ENCODE measurements at places on chromosomes 6 and 20.

- no peak for DNase-seq
Observed at GRCh38 chr20:39800111-39800510, 838.0 kb downstream of the DHX35 start.

- no peak for DNase-seq
Observed at GRCh38 chr6:43740321-43740960, 29.6 kb upstream of the VEGFA start.

GRCh38 chr20:48667889-48668413 is 159.8 kb downstream of the PREX1 start:
- DNase-seq, result no peak

DNA sequence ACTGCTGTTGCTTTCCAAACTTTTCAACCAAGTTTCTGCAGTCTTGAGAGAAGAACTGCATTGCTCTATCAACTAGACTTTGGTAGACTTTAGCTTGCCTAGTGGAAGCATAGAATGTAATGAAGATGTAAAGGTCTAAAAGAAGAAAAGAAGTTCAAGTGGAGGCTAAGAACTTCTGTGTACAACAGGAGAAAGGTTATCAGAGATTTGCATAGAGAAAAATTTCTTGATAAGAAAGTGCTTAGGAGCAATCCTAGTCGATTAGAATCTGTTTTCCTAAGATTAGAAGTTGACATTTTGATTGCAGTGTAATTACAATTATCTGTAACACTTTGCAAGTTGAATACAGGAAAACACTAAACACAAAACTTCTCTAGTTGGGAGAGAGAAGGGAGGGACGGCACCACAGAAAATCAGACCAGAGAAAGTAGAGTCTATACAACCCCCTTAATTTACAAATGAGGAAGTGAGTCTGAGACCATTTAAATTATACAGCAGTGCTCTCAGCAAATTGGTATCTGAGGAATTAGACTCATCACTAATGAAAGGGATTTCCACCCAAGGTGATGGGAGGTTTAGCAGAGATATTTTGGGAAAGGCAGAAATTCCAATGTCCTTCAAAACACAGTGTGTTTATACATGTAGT is 194.3 kb upstream of the MARCKS start:
- DNase-seq, result no peak

GRCh38 chr6:135141728-135142127 is 39.4 kb upstream of the MYB start:
- DNase-seq, result no peak

DNA sequence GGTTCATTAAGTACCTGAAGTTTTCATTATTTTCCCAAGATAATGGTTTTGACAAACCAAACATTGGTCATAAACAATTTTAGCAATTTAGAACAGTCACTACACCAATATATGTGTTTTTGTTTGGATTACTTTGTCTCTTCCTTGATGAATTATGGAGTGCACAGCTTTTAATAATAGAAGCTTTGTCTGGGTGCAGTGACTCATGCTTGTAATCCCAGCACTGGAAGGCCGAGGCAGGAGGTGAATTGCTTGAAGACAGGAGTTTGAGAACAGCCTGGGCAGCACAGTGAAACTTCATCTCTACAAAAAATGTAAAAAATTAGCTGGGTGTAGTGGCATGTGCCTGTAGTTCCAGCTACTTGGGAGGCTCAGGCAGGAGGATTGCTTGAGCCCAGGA is 89.4 kb upstream of the ANKEF1 start:
- DNase-seq, result no peak

GRCh38 chr20:37901654-37902503 is 1.0 kb upstream of the VSTM2L start:
- DNase-seq, result no peak

DNA sequence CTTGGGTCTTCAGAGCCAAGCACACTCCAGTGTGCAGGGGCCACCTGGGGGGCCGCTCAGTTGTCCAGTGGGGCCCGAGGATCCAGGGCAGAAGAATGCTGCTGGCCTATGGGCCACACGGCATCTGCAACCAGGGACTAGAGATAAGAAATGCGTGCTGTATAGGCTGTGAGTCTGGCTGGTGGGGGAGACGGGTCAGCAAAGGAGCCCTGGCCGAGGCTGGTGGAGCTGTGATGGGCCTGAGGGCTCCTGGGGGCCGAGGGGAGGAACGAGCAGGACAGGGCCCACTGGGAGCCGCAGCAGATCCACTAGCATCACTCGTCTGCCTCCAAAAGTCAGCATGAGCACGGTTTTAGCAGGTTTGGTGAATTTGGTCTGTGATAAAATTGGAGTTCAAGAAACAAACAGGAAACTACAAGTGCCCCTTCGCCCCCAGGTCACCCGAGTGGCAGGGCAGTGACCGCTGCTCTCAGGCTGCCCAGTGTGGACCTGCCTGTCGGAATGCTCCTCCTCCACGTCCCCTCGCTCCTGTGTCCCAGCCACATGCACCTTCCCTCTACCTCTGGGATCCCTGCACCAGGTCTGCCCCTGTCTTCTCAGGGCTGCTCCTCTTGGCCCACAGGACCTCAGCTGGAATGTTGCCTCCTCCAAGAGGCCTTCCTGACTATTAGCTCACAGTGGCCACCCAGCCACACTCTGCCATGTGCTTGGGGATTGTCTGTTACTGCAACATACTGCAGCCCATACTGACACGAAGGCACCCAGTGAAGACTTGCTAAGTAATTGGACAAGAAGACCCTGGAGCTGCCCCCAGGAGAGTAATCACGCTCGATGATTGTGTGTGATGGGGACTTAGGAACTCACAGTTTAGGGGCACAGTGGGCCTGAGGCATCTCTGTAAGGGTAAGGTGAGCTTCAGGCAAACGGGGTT is 10.9 kb downstream of the ACSS1 start:
- no peak for DNase-seq

DNA sequence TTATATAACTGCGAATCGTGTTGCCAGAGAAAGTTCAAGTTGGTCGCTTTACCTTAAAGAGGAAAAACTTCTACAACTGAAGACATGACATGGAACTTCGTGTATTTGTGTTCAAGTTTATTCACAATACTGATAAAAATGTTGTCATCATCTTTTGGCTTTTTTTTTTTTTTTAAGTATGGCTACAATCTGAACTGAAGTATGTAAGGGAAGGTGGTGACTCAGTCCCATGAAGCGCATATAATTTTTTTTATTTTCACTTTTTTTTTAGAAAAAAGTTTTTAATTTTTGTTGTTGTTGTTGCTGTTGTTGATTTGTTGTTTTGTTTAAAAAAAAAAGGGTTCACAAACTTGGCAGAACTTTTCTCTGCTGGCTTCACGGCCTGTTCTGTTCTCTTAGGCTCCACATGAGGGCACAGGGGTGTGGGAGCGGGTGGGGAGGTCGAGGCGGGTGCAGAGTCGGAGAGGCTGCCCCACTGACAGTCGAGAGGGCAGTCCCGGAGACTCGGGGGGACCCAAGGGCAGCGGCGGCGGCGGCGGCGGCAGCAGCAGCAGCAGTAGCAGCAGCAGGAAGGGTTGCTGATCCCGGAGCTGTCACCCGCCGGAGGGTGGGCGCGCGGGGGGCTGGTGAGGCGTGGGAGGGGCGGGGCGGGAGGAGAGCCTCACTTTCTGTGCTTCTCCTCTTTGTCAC is 17.0 kb downstream of the TFAP2A start:
- DNase-seq, result no peak

- no peak for DNase-seq
Observed at GRCh38 chr6:113047932-113048331, 700.8 kb downstream of the RFPL4B start.

DNA sequence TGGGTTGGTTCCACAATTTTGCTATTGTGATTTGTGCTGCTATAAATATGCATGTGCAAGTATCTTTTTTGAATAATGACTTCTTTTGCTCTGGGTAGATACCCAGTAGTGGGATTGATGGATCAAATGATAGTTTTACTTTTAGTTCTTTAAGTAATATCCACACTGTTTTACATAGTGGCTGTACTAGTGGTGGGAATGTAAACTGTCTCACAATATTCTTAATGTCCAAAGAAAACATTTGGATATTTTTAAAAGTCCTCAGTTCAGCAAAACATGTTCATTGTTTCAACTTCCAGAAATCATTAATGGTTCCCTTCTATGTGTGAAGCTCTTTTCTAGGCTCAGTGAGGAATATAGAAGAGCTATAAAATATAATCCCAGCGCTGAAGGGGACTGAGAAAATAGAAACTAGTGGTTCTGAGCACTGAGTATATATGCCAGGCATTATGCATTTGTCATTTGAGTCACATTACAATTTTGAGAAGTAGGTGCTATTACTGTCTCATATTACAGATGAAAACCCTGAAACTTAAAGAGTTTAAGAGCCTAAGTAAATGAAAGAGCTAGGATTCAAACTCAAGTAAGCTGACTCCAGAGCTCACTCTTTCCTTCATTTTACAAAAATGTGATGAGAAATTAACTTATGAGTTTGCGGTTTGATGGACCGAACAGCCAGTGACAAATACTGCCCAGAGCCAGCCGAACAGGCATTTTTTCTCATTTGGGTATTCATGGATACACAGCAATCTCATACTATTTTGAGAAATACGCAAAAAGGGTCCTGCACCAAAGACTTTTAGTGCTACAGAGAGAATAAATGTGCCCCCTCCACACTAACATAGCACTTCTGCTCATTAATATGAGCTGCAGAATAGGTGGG is 250.1 kb downstream of the TBX18 start:
- DNase-seq, result no peak

- peak; percentile 1 for DNase-seq
Observed at GRCh38 chr6:112780498-112781096, 433.5 kb downstream of the RFPL4B start.

GRCh38 chr6:3857468-3858456 is 8.6 kb downstream of the FAM50B start:
- DNase-seq, result no peak

DNA sequence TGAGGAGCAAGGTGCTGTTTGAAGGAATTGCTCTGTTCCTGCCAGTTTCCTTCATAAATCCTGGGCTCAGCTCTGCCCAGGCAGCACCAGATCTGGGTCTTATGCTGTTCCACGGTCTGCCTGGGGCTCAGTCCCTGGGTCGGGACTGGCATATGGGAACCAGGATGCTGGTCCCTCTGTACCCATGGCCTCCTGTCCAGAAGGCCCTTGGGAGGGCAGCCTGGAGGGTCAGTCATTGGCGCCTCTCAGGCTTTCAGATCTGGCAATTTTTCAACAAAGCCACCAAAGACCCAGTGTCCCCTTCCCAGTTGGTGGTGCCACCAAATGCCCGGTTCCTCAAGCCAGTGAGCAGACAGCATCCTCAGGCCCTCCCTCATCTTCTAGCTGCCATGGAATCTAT is 232.7 kb upstream of the SULF2 start:
- no peak for DNase-seq

DNA sequence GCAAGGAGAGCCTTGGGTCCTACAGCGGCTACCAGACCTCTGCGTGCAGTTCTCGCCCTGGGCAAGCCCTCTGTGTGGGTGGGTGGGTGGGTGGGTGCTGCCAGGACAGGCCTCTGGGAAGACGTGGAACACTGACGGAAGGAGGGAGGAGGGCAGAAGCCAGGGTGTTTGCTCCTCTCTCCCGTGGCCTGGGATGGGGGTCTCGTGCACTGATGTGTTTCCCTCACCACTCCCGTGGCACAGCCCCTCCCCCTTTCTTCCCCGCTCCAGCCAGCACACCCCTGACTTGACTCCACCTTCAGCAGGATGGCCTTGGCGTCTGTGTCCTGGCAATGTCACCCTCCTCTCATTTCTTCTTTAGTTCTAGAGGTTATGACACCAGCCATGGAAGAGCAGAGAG is 130.0 kb downstream of the CDH26 start:
- no peak for DNase-seq

DNA sequence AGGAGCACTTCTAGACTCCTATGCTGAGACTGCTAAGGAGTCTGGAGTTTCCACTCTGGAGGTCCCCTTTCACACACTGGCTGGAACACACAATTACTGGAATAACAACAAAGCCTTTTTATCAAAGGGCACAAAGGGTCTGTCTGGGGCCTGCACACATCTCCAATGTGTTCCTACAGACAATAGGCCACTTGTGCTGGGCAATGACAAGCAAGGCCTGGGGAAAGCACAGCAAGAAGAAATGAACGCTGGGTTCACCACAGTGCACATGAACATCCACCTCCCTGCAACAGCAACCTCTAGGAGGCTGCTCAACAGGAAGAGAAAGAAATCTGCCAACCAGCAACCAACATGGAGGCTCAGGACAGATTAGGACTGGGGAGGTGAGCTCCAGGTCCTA is 43.9 kb downstream of the TRPC4AP start:
- no peak for DNase-seq

DNA sequence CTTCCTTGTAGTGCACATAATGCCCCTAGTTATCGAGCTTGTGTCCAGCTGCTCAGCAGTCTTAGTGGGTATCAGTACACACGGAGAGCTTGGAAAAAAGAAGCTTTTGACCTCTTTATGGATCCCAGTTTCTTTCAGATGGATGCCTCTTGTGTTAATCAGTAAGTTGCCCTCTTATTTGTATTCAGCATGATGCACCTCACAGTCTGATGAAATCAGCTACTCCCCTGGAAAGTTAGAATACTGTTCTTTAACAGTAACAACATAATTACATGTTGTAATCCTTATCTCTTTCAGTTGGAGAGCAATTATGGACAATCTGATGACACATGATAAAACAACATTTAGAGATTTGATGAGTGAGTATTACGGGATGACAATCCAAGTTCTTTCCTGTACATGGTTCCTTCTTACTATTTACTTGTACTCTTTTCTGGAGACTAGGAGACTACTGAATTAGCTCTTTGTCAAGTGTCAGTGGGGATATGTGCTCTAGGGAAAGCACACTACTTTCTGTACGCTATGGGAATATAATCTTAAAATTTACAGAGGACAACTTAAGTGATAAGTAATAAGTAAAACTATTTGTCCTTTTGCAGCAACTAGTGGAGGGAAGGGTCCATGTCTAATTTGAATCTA is 39.1 kb downstream of the PGM3 start:
- DNase-seq, result no peak

- no peak for DNase-seq
Observed at GRCh38 chr6:85674604-85675003, 31.9 kb upstream of the SYNCRIP start.

DNA sequence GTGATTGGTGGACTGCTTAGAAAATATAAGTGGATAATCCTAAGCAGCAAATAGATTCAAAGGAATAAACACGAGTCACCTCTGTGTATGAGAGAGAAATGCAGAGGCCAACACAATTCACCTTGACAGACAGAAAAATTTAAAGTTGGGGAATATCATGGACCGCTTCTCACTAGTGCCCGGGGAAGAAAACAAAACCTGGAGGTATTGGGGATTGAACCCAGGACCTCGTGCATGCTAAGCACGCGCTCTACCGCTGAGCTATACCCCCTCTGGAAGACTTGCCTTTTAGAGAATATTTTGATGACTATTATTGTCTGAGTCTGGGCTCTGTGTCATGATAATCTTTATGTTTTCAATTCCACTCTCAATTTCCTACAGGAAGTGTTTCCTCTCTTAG is 111.9 kb downstream of the TRIM27 start:
- DNase-seq, result no peak

GRCh38 chr6:13810688-13811446 is 3.5 kb downstream of the MCUR1 start:
- no peak for DNase-seq

GRCh38 chr6:128899341-128900050 is 16.6 kb downstream of the LAMA2 start:
- no peak for DNase-seq
